Panc1 (cell line): ENCODE measurements at places on chromosomes 11 and 22. TPM values are rescaled to one million over a fixed set of nuclear protein-coding genes. Genes with fewer than 3 reads are reported as not detected.

SLC36A4 gene
- 30.3 TPM for total RNA-seq

LMO2 gene
- 0.64 TPM for total RNA-seq

USP2 gene
- total RNA-seq, result 3.1 TPM

DERL3 gene
- 1.0 TPM for total RNA-seq

YPEL1 gene
- 4.0 TPM for total RNA-seq
